ENCODE measurements at places on chromosomes 2 and 18. TPM values are rescaled to one million over a fixed set of nuclear protein-coding genes. Genes with fewer than 3 reads are reported as not detected.

DPP4 gene
- total RNA-seq: 7.8 TPM

OTX1 gene
- 1.7 TPM for total RNA-seq

C2orf72 gene
- total RNA-seq: 0.50 TPM

SLC38A11 gene
- not detected for total RNA-seq

COL6A3 gene
- total RNA-seq: 0.05 TPM

SLC11A1 gene
- 0.17 TPM for total RNA-seq

DNAJC5G gene
- total RNA-seq: not detected

TRIM43 gene
- total RNA-seq: not detected

CIB4 gene
- not detected for total RNA-seq

PROM2 gene
- 27.3 TPM for total RNA-seq

LYG2 gene
- total RNA-seq: not detected

CDH19 gene
- 1.5 TPM for total RNA-seq

XIRP2 gene
- not detected for total RNA-seq

CPO gene
- not detected for total RNA-seq

CACNB4 gene
- not detected for total RNA-seq

BARD1 gene
- 9.7 TPM for total RNA-seq

SPDYA gene
- 1.2 TPM for total RNA-seq

RNASEH1 gene
- total RNA-seq: 42.2 TPM

VAMP5 gene
- 7.3 TPM for total RNA-seq

MTCL1 gene
- 14.2 TPM for total RNA-seq

PHOSPHO2 gene
- total RNA-seq: 3.0 TPM

ACKR3 gene
- 1.6 TPM for total RNA-seq

NDUFAF7 gene
- 9.3 TPM for total RNA-seq

ENOSF1 gene
- 24.5 TPM for total RNA-seq

HOXD12 gene
- total RNA-seq: not detected

LRRTM1 gene
- total RNA-seq: not detected

MC5R gene
- total RNA-seq: not detected

ATF2 gene
- total RNA-seq: 47.2 TPM

FZD7 gene
- total RNA-seq: 21.6 TPM

B3GNT7 gene
- 7.3 TPM for total RNA-seq

BOK gene
- total RNA-seq: 38.5 TPM

HOXD3 gene
- not detected for total RNA-seq

CAPN13 gene
- total RNA-seq: 0.17 TPM
